Activated naive CD4-positive, alpha-beta T cell treated with anti-CD3 and anti-CD28 coated beads for 36 hours (primary cell): ENCODE measurements at places on chromosomes 7 and 10.

- no peak for DNase-seq
- no peaks in the 10 kb centered on the region for H3K36me3 ChIP-seq
- no peak overlapping the region for H3K27ac ChIP-seq
- no peaks in the 10 kb centered on the region for H3K4me1 ChIP-seq
Observed at GRCh38 chr7:40828686-40829600, 694.1 kb downstream of the SUGCT start.

GRCh38 chr7:2050511-2050866, 182.3 kb downstream of the MAD1L1 start:
- H3K27ac ChIP-seq = no peak overlapping the region
- H3K4me3 ChIP-seq = no peak overlapping the region
- no peak for DNase-seq

- no peaks in the 10 kb centered on the region for H3K36me3 ChIP-seq
- H3K27me3 ChIP-seq = no peaks in the 10 kb centered on the region
- H3K4me3 ChIP-seq = no peak overlapping the region
- H3K27ac ChIP-seq = no peak overlapping the region
- no peak for DNase-seq
- no peaks in the 10 kb centered on the region for H3K4me1 ChIP-seq
Observed at GRCh38 chr10:95476469-95477174, 84.5 kb downstream of the SORBS1 start.

GRCh38 chr7:137642472-137642871, 204.3 kb downstream of the DGKI start:
- no peaks in the 10 kb centered on the region for H3K4me1 ChIP-seq
- H3K27ac ChIP-seq = no peak overlapping the region
- no peaks in the 10 kb centered on the region for H3K36me3 ChIP-seq
- H3K4me3 ChIP-seq = no peak overlapping the region
- DNase-seq = no peak
- H3K27me3 ChIP-seq = peaks cover 23% of the 10 kb centered on the region

GRCh38 chr10:79585870-79586527, 24.7 kb upstream of the SFTPA1 start:
- H3K4me3 ChIP-seq = no peak overlapping the region
- no peak overlapping the region for H3K27ac ChIP-seq
- peaks cover 4% of the 10 kb centered on the region for H3K4me1 ChIP-seq
- H3K36me3 ChIP-seq = no peaks in the 10 kb centered on the region
- H3K27me3 ChIP-seq = peaks cover 14% of the 10 kb centered on the region
- DNase-seq = no peak

DNA sequence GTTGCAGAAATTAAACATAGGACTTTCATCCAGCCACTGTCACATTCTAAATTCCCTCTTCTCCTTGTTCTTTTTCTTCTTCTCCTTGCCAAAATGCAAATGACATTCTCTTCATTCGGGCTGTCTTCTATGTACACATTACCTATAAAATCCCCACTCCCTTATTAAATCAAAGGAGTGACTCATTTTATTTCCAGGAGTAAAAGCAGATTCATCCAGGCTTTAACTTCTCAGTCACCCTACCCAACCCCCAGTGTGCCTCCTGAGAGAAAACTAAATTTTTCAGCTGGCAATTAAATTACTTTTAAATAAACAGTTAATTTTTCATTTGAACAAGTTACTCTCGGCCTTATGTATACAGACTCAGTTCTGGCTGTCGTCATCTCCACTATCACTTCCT, 223.9 kb upstream of the SHH start:
- H3K4me1 ChIP-seq = peaks cover 4% of the 10 kb centered on the region
- no peak for DNase-seq
- no peak overlapping the region for H3K27ac ChIP-seq
- H3K27me3 ChIP-seq = no peaks in the 10 kb centered on the region

- no peaks in the 10 kb centered on the region for H3K27me3 ChIP-seq
- DNase-seq = no peak
- H3K36me3 ChIP-seq = peaks cover 5% of the 10 kb centered on the region
- no peak overlapping the region for H3K4me3 ChIP-seq
Observed at GRCh38 chr10:132407243-132407746, 10.3 kb downstream of the PWWP2B start.

GRCh38 chr10:110393866-110394265, 89.1 kb upstream of the SMNDC1 start:
- no peaks in the 10 kb centered on the region for H3K36me3 ChIP-seq
- no peak for DNase-seq
- peaks cover 23% of the 10 kb centered on the region for H3K4me1 ChIP-seq
- no peaks in the 10 kb centered on the region for H3K27me3 ChIP-seq

GRCh38 chr7:158395780-158396278, 191.8 kb downstream of the PTPRN2 start:
- H3K27me3 ChIP-seq = no peaks in the 10 kb centered on the region
- H3K27ac ChIP-seq = no peak overlapping the region
- no peaks in the 10 kb centered on the region for H3K4me1 ChIP-seq
- H3K36me3 ChIP-seq = peaks cover 1% of the 10 kb centered on the region

- peaks cover 2% of the 10 kb centered on the region for H3K4me1 ChIP-seq
- H3K27me3 ChIP-seq = peaks cover 47% of the 10 kb centered on the region
- H3K27ac ChIP-seq = no peak overlapping the region
- DNase-seq = no peak
- H3K36me3 ChIP-seq = no peaks in the 10 kb centered on the region
Observed at GRCh38 chr7:156618780-156619367, 21.7 kb upstream of the RNF32 start.

DNA sequence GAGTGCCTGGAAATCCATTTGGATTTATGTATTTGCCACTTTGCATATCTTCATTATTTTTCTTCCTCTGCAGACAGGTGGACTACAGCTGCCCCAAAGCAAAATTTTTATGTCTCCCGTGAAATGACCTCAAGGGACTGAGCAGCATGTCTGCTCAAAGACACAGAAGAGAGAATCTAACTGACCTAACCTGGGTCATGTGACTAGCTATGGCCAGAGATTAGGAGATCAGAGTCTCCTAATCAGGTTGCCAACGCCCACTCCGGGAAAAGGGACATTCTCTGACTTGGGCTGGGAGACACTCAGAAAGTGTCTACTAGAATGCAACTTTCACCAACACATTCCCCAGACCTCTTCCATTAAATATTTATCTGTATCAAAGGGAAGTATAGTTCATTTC, 2.5 kb upstream of the BAMBI start:
- no peak overlapping the region for H3K4me3 ChIP-seq
- H3K4me1 ChIP-seq = peaks cover 13% of the 10 kb centered on the region
- DNase-seq = no peak
- no peak overlapping the region for H3K27ac ChIP-seq
- peaks cover 45% of the 10 kb centered on the region for H3K27me3 ChIP-seq

DNA sequence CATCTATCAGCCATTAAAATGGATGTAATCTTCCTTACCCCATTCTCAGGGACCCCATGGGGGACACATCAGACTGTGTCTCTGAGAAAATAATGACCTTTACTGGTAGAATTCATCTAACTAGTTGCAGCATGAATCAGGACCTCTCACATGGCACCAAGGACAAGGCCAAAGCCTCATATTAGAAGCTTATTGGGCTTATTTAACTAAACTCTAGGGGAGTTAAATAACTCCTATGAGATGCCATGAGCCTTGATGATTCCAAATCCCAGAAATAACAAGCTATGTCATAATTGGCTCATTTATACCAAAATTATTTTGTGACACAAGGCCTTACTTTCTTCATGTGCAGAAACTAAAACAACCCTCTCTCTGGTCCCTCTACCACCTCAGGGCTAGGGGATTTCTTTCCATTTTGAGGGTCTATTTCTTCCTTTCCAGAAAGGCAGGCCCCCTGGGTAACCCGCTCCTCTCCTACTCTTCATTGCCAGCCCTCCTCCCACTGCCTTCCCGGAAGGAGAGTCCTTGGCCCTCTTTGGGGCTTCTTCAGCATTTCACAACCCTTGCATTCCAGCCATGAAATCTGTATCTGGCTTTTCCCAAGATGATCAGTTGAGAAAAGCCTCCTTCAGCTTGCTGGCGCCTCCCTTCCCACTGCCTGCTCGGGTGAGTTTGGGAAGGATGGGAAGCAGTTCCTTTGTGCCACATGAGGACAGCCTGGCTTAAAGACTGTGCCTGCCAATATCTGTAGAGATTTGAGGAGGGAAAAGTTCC, 41.8 kb upstream of the TRIM8 start:
- H3K27ac ChIP-seq = no peak overlapping the region
- DNase-seq = no peak
- no peaks in the 10 kb centered on the region for H3K27me3 ChIP-seq
- peaks cover 6% of the 10 kb centered on the region for H3K4me1 ChIP-seq
- H3K4me3 ChIP-seq = no peak overlapping the region
- peaks cover 2% of the 10 kb centered on the region for H3K36me3 ChIP-seq

DNA sequence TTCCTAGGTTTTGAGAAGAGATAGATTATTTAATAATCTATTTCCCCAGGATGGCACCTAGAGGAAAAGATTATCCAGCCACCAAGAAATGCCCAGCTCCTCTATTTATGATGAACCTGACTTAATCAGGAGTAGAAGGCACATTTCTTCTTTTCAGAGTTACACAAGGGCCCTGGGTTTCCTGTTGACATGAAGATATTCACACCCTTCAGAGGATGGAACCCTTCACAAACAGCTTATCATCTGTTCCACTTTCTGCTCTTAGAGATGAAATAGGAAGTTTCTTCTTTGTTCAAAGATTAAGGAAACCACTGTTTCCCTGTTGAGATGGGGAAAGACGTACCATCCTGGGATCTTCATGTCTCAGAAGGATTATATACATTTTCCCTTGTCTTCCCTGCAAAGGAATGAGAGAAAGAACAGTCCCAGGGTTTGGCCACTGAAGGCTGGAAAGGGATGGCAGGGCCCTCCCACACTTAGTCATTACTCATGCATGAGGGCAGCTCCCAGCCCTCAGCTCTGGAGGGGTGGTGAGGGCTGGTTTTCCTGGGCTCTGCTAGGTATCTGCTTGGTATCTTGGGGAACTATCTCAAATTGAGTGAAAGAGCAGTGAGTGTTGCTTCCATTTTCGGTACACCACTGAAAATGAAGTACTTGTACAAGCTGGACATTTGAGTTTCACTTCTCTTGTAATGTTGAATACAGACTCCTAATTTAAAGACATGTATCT, 64.0 kb downstream of the MTPAP start:
- no peak overlapping the region for H3K4me3 ChIP-seq
- no peaks in the 10 kb centered on the region for H3K4me1 ChIP-seq
- H3K27me3 ChIP-seq = no peaks in the 10 kb centered on the region
- DNase-seq = no peak

GRCh38 chr10:12589291-12589690, 239.9 kb downstream of the CAMK1D start:
- H3K27me3 ChIP-seq = no peaks in the 10 kb centered on the region
- DNase-seq = no peak
- H3K36me3 ChIP-seq = peaks cover 2% of the 10 kb centered on the region
- H3K27ac ChIP-seq = no peak overlapping the region
- H3K4me1 ChIP-seq = peaks cover 68% of the 10 kb centered on the region

DNA sequence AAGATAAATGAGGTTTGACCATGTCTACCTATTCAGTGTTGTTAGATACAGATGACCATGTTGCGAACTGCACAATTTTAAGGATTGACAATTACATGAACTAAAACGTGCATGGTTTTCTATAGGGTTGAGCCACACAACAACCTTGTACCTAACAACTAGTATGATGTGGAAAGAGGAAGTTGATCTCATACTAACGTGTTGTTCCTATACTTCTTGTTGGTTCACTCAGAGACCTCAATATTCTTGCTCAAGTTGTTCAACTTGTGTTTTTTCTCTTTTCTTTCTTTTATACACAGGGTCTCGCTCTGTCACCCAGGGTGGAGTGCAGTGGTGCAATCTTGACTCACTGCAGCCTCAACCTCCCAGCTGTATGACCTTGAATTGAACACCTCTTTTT, 6.1 kb upstream of the KEL start:
- peaks cover 24% of the 10 kb centered on the region for H3K27me3 ChIP-seq
- H3K27ac ChIP-seq = no peak overlapping the region
- no peaks in the 10 kb centered on the region for H3K4me1 ChIP-seq
- no peak for DNase-seq

GRCh38 chr7:137909042-137909441, 62.3 kb upstream of the DGKI start:
- no peaks in the 10 kb centered on the region for H3K27me3 ChIP-seq
- H3K36me3 ChIP-seq = peaks cover 18% of the 10 kb centered on the region
- H3K4me1 ChIP-seq = no peaks in the 10 kb centered on the region
- H3K4me3 ChIP-seq = no peak overlapping the region

- DNase-seq = no peak
- no peaks in the 10 kb centered on the region for H3K4me1 ChIP-seq
- no peak overlapping the region for H3K4me3 ChIP-seq
- no peaks in the 10 kb centered on the region for H3K36me3 ChIP-seq
- H3K27me3 ChIP-seq = no peaks in the 10 kb centered on the region
Observed at GRCh38 chr7:18434171-18434570, 61.4 kb upstream of the HDAC9 start.

- H3K4me1 ChIP-seq = no peaks in the 10 kb centered on the region
- H3K36me3 ChIP-seq = no peaks in the 10 kb centered on the region
- H3K27ac ChIP-seq = no peak overlapping the region
- no peak overlapping the region for H3K4me3 ChIP-seq
- peaks cover 3% of the 10 kb centered on the region for H3K27me3 ChIP-seq
Observed at GRCh38 chr10:95214793-95215192, 20.8 kb downstream of the ACSM6 start.

DNA sequence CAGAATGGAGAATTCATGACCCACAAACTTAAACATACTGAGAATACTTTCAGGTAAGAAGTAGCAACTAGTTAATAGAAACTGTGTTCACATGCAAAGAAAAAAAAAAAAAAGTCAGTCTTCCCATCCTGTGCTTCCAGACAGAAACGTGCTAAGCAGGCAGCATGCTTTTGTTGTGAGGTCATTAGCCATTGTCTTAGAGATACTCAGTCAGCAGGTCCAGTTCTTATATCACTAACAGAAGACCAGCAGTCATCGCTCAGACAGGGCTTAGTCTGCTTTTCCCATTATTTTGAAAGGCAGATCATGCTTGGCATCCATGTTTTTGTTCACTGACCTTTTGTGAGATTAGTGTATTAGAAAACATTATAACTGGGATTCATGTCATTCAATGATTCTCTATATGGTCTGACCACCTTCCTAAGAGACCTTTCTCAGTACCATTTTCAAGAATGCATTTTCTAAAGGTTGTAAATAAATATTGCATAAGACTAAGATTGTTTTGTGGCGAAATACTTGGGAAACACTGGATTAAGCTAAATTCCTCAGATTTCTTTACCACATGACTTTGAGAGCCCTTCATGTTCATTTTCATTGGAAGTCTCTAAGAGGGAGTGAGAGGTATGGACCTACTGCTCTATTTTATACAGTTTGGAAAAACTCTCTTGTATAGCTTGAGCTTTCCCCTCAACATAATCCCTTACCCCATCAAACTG, 45.0 kb upstream of the AGBL3 start:
- H3K27ac ChIP-seq = no peak overlapping the region
- no peak overlapping the region for H3K4me3 ChIP-seq
- peaks cover 16% of the 10 kb centered on the region for H3K4me1 ChIP-seq
- no peak for DNase-seq
